T-helper 17 cell (primary cell): ENCODE measurements at places on chromosomes 16 and 17. TPM values are rescaled to one million over a fixed set of nuclear protein-coding genes. Genes with fewer than 3 reads are reported as not detected.
A peak's percentile ranks its signal among the peaks of the same experiment; 100 is the strongest.

GRCh38 chr16:10031473-10031872 is 150.8 kb downstream of the GRIN2A start:
- DNase-seq: no peak

The HCRT gene
- not detected for total RNA-seq

DNA sequence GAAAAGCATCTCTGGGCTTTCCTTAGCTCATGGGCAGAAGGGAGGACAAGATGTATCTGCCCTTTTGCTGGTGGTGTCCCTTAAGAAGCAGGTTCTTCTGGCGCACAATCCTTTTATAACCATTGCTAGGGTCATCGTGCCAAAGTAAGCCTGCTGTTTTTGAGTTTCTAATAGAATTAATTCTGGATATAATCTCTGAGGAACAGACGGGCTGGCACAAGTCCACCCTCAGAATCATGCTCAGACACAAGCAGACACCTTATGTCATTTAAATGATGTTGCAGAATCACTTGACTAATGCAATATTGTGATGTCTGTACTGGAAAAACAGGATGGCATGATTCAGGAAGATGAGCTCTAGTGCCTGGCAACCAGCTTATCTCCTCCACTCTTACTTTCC is 18.8 kb upstream of the MMD start:
- DNase-seq: no peak

DNA sequence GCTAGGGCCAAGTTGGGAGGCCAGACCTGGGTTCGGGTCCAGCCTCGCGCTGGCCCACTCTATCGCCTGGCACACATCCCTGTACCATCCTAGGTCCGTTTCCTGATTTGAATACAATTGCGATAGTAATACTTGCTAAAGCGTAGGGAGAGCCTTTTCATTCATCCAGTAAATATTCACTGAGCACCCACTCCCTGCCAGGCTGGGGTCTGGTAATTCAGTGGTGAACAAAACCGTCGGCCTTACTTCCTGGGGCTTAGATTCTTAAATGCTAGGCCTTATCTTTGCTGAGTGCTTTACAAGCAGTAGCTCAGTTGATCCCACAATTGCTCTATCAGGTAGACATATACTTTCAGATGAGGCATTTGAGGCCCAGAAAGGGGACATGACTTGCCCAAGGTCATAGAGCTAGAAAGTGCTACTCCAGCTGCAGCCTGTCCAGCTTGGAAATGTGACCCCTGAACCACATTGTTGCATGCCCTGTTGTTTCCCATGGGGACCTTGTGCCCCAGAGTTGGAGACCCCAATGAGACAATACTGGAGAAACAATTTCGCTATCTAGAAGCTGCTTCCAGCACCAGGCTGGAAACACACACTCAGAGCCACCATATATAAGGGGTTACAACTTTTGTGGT is 691 bp downstream of the USB1 start:
- DNase-seq: no peak

The SLC7A5 gene
- total RNA-seq: 53.9 TPM

- no peak for DNase-seq
Observed at GRCh38 chr17:79018370-79018695, 5.6 kb upstream of the C1QTNF1 start.

- no peak for DNase-seq
Observed at GRCh38 chr17:42422958-42423712, at the start of gene CAVIN1. Gene CAVIN1 (minus strand): TSS chr17:42423256. CDS start chr17:42423097, 159 bp downstream.

GRCh38 chr17:17401271-17401781 is 75.5 kb upstream of the MED9 start:
- no peak for DNase-seq

DNA sequence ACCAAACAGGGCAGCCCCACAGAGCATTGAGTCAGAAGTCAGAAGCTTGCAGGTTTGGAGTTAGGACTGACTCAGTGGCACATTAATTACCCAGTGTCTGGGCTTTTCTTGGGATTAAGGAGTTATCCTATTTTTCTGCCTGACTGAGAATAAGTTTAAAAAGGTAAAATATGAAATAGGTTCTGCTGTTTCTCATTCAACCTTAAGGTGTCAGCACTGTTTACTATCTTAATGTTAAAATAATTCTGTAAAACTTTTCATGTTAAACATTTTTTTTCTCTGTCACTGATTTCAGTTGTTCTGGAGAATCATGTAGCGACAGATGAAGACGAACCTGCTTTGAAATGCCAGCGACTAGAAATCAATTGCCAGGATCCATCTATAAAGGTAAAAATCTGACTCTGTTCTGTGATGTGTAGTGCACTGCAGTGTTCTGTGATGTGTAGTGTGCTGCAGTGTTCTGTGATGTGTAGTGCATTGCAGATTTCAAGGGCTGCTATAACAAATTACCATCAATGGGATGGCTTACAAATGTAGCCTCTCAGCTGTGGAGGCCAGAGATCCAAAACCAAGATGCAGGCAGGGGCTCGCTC is 128.0 kb downstream of the LAT start:
- DNase-seq: no peak

GRCh38 chr16:23823475-23824384 is 12.1 kb upstream of the PRKCB start:
- DNase-seq: no peak

The METRN gene
- total RNA-seq: 4.3 TPM

GRCh38 chr16:83348991-83349390 is 458.8 kb upstream of the HSBP1 start:
- DNase-seq: no peak

The SOX15 gene
- total RNA-seq: not detected

The PROCA1 gene
- 4.8 TPM for total RNA-seq

- peak; percentile 19 for DNase-seq
Observed at GRCh38 chr17:40025991-40026815, 11.0 kb downstream of the CSF3 start.

GRCh38 chr17:49469831-49470810 is 25.0 kb upstream of the NGFR start:
- no peak for DNase-seq

The ACOX1 gene
- 21.0 TPM for total RNA-seq

DNA sequence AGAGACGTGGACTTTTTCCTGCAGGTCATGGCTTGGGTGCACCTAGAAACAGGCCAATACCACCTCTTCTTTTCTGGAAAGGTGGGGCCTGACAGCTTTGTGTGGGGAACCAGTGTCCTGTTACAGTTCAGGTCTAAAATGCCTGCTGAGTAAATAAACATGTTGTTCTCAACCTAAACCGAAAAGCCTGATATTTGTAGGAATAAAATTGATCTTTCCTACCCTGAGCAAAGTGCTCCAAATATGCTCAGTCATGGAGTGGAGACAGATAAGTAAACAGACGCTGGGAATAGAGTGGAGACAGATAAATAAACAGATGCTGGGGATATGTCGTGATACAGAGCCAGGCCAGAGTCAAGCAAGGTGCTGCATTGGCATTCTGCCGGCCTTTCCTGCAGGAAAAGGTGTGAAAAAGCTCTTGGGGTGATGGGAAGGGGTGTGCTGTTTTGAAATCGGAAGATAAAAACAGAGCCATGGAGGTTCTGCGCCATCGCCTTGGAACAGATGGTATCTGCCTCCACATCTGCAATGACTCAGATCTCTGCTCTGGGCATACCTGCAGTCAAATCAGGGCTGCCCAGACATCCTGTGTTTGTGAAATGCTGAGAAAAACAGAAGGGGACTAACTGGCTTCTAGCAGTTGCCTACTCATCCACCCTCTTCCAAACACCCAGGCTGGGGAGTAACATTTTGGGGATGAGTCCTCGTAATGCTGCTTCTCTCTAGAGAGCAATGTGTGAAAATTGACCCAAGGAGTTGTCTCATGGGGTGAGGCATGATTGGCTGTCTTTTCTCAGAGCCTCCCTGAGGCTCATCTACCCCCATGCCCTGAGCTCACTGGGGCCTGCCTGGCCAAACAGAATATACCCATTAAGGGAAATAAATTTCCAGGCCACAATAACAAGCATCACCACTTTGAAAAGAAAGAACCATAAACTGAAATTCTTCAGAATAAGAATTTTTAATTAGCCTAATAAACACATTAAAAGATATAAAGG is 16.8 kb upstream of the TRPV2 start:
- no peak for DNase-seq

DNA sequence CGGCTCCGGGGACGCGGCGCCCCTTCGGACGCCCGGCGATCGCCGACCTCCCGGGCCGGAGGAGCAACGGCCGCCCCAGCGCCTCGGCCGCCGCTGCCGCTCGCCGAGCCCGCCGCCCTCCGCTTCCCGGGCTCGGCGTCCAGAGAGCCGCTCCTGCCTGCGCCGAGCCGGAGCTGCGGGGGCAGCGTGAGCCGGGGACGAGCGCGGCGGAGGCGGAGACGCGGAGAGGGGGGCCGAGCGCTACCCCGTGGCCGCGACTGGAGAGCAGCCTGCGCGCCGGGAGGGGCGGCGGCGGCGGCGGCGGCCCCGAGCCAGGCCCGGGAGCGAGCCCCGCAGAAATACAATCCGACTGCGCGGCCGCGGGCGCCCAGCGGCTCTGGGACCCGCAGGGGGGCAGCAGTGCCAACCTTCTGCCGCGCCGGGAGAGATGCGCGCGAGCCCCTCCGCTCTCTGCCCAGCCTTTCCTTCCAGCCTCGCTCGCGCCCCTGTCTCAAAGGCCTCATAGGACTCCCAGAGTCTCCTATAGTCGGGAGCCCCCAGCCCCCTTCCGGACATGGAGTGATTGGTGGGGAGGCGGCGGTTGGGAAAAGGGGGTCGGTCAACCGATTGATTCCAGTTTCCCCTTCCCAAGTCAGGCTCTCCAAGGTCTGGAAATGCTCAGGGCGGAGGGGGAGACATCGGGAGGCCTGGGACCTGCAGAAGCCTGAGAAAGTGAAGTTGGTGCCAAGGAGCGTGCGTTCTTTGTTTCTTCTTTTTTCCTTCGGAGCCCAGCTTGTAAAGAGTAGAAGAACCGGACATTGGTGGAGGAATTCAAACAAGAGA is 1.0 kb upstream of the SDK2 start:
- DNase-seq: no peak

- DNase-seq: no peak
Observed at GRCh38 chr17:33936764-33937163, 318.3 kb upstream of the CCL2 start.

The KRT12 gene
- total RNA-seq: not detected

The OSGIN1 gene
- 1.1 TPM for total RNA-seq

DNA sequence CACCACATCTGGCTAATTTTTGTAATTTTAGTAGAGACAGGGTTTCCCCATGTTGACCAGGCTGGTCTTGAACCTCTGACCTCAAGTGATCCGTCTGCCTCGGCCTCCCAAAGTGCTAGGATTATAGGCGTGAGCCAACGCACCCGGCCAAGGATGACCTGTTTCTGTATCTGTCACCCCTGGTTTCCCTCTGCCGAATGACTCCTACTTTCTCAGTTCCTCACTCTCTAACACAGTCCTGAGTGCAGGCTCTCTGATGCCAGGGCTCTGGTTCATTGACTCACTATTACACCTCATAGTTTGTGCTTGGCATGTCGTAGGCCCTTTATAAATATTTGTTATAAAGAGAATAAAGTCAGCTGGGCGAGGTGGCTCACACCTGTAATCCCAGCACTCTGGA is 10.7 kb upstream of the PRPF8 start:
- DNase-seq: no peak

The WIPI1 gene
- 10.2 TPM for total RNA-seq

GRCh38 chr16:48197294-48197693 is 41.5 kb upstream of the ABCC12 start:
- DNase-seq: no peak

GRCh38 chr17:57275071-57275764 is 18.9 kb downstream of the MSI2 start:
- no peak for DNase-seq

- DNase-seq: no peak
Observed at GRCh38 chr16:51151961-51152663, 1.0 kb upstream of the SALL1 start.

DNA sequence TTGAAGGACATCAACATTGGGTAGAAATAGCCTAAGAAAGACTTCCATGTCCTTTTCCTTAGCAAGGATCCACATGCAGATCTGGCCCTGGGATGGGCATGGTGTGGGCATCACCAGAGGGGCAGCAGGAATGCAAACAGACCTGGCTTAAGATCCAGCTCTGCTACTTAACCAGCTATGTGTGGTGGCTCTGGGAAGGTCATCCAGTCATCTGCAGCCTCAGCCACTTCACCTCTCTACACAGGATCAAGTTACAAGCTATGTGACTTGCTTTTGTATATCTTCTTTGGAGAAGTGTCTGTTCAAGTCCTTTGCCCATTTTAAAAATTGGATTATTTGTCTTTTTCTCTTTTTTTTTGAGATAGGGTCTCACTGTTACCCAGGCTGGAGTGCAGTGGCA is 13.5 kb upstream of the ADORA2B start:
- no peak for DNase-seq

GRCh38 chr16:84061236-84061819 is 18.7 kb upstream of the SLC38A8 start:
- no peak for DNase-seq

GRCh38 chr17:66507103-66507923 is 204.9 kb downstream of the PRKCA start:
- DNase-seq: no peak

DNA sequence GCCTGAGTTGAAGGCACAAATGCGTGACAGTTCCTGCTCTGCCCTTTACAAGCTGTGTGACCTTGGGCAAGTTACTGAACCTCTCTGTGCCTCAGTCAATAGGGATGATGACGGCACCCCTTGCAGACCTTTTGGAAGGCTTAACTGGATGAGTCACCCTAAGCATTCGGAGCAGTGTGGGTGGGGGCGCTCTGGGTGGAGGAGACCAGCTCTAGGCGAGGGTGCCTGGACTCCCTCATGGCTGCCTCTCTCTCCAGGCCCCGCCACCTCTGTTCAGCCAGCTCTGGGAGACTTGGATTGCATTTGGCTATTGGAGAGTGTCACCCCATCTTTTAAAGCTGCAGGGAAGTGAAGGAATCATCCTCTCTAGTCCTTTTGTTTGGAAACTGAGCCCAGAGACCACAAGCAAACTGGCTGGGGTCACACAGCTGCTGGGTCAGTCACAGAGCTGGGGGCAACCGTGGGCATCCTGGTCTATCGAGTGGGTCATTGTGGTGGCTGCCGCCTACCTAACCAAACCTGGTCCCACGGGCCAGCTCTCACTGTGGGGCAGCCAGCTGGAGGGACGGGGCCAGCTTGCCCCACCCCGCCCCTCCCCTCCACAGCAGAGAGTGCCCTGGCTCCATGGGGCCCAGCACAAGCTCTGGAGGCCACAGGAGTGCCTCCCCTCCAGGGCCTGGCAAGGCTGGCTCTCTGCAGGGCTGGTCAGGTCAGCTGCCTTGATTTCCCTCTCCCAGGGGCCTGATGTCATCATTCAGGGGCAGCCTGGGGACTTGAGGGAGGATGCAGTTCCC is 20.2 kb upstream of the GSE1 start:
- no peak for DNase-seq

DNA sequence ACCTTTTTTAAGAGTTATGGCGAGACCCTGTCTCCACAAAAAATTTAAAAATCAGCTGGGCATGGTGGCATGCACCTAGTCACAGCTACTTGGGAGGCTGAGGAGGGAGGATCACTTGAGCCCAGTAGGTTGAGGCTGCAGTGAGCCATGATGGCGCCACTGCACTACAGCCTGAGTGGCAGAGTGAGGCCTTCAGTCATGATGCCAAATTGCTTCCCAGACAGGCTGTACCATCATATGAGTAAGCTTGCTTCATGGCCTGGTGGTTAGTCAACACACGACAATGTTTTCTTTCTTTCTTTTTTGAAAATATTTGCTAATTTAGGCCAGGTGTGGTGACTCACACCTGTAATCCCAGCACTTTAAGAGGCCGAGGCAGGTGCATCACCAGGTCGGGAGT is 12.5 kb downstream of the NTAN1 start:
- DNase-seq: no peak

- no peak for DNase-seq
Observed at GRCh38 chr16:11980136-11980844, 3.8 kb downstream of the SNX29 start.

The C17orf100 gene
- total RNA-seq: 1.3 TPM
